Cerebellar nuclear complex (tissue), 1 donor: ENCODE measurements at places on chromosomes 13 and 19.

- no peak for DNase-seq
Observed at GRCh38 chr13:40186626-40187323, 479.7 kb downstream of the FOXO1 start.

DNA sequence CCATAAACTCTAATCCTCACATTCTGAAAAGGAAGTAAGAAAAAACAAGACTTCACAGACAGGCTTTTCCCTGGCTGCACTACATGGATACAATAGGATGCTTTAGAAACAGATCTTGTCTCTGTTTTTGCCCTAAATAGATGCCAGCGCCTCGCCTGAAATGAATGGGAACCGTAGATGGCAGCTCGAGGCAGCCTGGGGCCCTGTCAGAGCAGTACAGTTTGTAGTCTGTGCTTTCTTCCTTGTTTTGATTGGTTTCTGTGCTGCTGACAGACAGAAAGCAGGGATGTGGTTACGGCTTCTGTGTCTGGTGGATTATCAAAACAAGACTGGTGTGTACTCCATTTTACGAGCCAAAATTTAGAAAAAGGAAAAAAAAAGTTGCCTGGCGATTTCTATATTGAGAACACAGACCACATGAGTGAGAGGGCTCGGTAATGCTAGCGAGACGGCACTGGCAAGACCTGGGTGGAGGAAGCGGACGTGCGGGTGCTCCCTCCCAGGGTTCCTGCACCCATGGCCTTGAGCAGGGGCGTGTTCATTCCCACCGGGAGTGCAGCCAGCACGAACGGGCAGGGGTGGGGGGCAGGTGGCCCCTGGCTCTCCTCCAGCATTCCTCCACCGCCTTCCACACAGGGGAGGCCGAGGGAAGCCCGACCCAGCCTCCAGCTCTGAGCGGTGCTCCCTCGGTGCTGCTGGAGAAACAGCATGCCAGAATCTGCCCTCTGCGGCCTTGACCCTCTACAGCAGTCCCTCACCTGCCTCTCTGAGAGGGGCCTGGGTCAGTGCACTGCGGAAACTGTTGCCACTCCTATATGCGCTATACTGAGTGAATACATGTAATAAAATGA, 37.6 kb upstream of the C1QTNF9 start:
- DNase-seq = no peak

GRCh38 chr19:48645620-48646000, 377 bp downstream of the CA11 start:
- no peak for DNase-seq

DNA sequence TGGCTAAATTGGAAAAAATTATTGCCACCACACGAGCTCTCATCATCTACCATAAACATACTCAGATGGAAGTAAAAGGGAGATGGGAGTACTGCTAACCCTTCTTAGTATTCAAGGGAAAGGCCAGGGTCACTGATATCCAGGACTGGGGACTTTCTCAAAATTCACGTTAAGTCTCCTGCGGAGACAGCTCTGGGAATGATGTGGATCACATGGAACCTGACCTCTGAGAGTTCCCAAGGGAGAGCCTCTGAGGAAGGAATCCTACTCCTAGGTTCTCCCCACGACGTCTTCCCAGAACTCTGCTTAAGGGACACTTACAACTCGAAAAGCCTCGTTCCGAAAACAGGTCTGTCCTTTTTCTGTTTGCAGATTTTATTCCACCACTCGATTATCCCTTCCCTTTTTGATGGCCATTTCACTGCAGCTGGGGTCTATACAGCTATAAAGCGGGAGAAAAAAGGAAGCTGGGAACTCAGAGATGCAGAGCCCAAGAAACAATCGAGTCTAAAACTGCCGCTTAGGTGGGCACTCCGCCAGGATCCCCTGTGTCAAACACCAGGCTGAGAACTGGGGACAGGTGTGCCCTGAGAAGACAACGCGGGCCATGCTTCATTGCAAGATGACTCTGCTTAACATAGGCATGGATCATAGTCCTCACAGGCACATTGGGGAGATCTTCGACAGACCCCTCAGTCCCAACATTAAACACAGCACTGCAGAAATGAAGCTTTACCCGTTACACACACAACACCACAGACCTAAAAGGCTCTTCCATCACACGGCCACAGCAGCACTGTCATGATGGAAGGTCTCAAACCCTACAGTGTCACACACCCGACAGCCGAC, 823 bp upstream of the ZNF567 start:
- no peak for DNase-seq

DNA sequence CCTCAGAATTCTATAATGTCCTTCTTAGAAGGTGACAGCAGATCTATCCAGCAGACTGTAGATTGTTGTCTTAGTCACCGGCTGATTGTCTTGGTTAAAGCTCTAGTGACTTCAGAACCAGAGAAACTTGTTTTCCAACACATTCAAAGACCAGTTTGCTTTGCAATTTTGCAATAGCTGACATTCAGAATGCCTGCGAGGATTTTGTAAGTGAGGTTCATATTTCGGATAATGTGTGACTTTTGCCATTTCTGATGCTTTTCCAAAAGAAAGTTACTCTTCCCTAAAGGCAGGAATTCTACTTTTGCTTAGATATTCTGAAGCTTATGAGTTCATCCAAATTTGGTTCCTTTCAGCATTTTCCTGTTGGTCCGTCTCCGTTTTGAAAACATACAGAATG, 13.2 kb downstream of the SPINT2 start:
- no peak for DNase-seq

DNA sequence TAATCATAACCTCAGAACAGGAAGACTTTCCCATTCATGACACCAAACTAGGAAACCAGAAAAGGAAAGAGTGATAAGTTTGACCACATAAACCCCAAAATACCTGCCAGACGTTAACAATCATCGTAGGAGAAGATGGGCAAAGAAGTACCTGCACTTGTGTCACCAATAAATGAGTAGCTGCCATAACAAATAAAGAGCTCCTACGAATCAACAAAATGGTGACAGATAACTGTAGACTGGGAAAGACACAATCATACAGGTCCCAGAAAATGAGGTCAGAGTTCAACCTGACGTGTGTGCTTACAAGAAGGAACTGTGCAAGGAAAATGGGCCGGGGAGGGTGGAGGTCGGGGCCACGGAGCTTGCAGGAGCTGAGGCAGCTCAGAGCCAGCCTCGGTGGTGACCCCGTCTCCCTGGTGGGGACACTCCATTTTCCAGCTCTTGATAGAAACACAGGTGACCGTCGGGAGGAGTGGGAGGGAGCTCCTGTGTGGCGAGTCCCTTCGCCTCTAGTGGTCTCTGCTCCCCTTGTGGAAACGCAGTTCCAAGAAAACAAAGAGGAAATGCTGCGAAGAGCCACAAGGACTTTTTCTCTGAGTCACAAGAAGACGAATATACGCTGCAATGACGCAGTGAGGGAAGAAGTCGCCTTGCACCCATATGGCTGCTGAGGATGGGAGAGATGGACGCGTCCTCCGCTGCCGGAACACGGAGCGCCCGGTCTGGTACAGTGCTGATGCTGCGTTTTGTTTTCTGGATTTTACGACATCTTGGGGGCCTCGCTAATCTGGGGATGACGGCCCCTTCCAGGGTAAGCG, 9.5 kb downstream of the PIP5K1C start:
- no peak for DNase-seq
